DMS 273 treated with DMSO at 0.1 percent for 48 hours (cell line): ENCODE measurements at places on chromosomes 1 and 21.

DNA sequence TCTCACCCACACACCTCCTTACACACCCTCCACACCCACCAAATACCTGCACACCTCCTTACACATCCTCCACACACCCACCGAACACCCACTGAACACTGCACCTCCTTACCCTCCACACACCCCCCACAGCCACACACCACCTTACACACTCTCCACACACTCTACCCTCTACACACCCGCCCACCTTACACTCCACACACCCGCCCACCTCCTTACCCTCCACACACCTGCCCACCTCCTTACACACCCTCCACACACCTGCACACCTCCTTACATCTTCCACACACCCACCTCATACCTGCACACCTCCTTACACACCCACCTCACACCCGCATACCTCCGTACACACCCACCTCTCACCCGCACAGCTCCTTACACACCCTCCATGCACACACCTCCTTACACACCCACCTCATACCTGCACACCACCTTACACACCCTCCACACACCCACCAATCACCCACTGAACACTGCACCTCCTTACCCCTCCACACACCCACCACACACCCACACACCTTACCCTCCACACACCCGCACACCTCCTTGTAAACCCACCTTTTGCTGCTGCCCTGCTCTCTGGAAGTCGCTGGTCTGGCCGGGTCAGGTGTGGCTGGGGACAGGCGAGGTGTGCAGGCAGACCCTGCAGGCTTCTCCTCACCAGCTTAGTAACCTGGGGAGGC lies 38.5 kb downstream of the COQ8A start:
- no peak for DNase-seq

- no peak for DNase-seq
These were observed 7.3 kb downstream of the PODN start for GRCh38 chr1:53069265-53069662.

DNA sequence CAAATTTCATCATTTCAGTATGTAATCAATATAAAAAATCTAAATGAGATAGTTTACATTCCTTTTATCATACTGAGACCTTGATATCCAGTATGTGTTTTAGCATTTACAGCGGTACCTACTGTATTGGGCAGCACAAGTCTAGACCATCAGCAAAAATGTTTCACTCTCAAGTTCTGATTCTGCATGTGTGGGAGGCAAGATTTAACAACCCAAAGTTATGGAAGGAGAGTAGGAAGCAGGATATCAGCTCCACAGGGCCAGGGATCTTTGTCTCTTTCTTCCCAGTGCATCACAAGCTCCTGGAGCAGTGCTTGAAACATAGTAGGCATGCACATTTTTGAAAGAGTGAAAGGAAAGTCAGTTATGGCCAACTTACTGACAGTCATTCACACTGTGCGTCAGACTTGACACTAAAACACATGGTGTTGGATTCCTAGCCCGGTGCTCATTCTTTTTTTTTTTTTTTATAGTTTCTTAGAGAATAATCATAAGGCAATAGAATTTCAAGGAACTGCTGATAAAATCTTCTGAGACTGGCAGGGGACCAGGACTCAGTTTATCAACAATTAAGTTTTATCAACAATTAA lies 6.1 kb downstream of the TENT5C start:
- DNase-seq, result no peak

- DNase-seq, result no peak
These were observed 99.8 kb downstream of the MRPL39 start for GRCh38 chr21:25507522-25507921.

DNA sequence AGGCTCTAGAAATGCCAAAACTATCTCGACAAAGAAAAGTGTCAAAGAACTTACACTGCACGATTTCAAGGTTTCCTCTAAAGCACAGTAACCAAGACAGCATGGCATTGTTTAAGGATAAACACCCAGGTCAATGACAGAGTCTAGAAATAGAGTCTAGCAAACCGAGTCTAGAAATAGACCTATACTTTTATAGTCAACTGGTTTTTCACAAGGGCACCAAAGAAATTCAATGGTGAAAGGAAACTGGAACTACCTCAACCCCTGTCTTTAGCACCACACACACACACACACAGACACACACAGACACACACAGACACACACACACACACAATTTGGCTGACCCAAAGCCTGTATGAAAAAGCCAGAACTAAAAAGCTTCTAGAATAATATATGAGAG lies 67.1 kb upstream of the PGBD5 start:
- no peak for DNase-seq

GRCh38 chr1:73800376-73800775 lies 397.6 kb downstream of the LRRIQ3 start:
- DNase-seq, result no peak

- DNase-seq, result peak; percentile 15
These were observed 28.9 kb upstream of the VAV3 start for GRCh38 chr1:107993920-107994319.

DNA sequence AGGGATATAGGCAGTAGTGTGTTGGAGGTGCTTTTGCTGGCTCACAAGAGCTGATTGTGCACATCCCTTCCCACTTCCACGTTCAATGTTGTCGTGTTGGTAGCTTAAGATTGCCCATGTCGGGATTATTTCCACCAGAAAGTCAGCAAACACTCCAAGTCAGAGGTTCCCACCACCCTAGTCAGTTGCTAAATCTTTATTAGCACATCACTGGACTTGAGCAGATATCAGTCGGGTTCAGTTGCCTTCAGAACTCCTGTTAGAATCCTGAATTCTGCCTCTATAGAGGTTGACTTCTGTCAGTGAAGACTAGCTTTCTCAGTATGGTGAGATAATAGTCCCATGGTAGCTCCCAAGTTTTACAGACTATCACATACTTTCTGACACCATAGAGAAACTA lies 10.5 kb downstream of the AGL start:
- no peak for DNase-seq

- no peak for DNase-seq
These were observed 670 bp downstream of the ST3GAL3 start for GRCh38 chr1:43708002-43708410.

GRCh38 chr1:151425103-151425502 lies 25.7 kb downstream of the PSMB4 start:
- DNase-seq, result no peak

DNA sequence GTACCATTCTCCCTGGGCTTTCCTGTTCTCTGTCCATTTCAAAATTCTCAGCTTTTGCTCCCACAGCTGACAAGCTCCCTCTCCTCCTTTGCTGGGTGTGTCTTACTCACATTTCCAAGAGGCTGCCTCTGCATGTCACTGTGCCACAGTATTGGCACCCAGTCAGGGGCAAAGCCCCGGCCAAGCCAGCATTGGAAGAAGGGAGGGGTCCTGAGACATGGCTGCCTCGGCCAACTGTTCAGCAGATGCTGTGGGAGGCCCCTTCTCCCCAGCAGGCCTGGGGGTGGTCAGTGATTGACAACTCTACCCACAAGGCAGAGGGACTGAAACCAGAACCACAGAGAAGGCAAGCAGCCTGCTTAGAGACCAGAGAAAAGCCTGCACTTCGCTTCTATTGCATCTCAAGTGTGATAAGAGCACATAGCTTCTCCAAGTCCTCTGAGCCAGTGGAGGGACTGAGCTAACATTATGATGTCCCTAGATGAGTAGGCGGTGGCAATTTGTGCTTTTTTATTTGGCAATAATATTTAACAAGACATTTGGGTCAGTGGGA lies 294.1 kb downstream of the SIPA1L2 start:
- peak; percentile 79 for DNase-seq

DNA sequence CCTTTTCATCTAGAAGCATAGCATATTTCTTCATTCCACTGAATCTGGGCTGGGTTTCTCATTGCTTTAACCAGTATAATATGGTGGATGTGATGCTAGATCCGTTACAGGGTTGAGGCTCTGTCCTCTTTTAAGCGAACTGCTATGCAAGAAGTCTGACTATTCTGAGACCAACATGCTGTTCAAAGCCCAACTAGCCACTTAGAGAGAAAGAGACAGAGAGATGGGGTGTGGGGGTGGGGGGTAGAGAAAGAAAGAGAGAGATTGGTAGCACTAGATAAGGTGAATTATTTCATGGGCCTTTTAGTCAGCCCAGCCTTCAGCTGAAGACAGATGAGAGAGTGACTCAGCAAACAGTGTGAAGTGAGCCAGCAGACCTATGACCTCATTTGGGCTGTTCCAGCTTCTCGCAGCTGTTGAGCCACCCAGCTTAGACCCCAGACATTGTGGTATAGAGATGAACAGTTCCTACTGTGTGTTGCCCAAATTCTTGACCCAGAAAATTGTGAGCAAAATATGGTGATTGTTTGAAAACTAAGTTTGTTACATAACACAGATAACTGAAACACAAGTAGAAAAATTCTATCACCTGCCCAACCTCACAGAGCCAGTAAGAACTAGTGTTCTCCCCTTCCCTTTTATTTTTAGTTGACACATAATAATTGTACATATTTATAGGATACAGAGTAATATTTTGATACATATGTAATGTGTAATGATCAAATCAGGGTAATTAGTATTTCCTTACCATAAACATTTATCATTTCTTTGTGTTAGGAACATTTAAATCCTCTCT lies 40.7 kb upstream of the PRKACB start:
- DNase-seq, result peak; percentile 56

GRCh38 chr1:111221633-111222291 lies 5.8 kb upstream of the CHI3L2 start:
- no peak for DNase-seq

DNA sequence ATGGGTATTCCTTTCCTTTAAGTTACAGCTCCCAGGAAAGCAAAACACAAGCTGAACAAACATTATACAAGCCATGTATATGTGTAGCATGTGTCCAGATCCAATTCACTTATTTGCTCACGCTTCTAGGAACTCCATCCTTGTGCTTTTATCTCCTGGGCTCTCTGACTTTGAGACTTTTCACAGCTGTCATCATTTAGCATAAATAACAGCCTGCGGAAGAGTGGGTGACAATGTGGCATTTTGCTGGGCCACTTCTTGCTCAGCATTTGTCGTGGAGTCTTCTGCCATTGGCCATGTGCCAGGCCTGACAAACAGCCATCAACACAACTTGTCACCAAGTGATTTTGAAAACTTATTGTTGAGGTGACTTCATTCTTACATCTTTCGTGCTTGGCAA lies 164.3 kb downstream of the KIF26B start:
- DNase-seq, result no peak
